ENCODE measurements at places on chromosomes 2 and 18. TPM values are rescaled to one million over a fixed set of nuclear protein-coding genes. Genes with fewer than 3 reads are reported as not detected.

DNA sequence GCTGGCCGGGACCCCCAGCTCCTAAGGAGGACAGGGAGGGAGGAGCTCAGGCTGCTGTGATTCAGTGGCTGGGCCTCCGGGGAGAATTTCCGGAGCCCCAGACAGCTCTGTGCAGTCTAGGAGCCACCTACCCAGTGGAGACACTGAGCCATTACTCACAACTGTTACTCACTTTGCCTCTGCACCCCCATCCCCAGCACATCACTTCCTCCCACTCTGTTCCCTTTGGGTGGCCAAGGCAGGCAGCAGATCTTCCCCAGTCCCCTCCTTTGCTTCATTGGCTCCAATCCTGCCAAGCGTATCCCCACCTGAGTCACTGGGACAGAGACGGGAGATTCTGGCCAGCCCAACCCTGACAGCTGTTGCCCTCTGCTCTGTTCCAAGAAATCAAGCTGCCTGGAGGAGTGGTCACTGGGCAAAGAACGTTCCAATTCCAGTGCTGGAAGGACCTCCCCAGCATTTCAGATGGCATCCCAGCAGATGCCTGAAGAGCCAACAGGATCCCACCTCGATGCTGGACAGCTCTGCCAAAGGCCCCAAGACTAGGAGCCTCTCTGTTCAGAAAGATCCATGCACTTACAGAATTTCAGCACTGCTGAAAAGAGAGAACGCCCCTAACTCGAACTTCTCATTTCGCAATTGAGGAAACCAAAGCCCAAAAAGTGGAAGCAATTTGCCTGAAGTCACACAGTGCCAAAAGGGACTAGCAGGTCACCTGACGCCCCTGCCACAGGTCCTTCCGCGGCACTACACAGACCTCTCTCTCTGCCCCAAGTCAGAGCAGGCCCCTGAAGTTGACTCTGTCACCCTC is 68.3 kb downstream of the TNS1 start:
- no peak for DNase-seq

DNA sequence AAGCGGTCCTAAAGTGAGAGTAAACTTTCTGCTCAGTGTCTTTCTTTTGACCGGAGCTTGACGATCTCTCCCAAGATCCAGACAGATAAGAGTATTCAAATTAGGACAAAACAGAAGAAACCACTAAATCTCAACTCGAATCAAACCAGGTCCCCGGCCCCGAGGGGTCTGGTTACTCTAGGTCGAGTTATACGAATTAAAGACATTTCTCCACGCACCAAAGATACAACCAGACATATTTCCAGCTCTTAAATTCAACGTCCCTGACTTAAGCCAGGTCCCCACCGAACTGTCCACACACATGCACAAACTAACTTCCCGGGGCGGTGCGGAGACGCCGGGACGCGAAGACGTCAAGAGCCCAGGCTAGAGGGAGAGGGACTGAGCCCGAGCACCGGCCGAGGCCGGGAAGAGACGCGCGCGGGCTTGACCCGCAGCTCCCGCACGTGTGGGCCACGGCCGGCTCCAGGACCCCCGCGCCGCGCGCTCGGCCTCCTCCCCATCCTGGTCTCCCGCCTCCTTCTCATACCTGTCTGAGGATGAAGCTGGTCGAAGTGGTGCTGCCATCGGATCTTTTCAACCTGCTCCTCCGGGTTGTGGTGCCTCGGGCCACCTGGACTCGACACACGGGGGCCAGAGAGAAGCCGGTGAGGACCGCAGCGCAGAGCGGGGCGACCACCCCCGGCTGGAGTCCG is 896 bp downstream of the CACNB4 start:
- peak; percentile 64 for DNase-seq

MAP3K19 gene
- 0.09 TPM for total RNA-seq

DNA sequence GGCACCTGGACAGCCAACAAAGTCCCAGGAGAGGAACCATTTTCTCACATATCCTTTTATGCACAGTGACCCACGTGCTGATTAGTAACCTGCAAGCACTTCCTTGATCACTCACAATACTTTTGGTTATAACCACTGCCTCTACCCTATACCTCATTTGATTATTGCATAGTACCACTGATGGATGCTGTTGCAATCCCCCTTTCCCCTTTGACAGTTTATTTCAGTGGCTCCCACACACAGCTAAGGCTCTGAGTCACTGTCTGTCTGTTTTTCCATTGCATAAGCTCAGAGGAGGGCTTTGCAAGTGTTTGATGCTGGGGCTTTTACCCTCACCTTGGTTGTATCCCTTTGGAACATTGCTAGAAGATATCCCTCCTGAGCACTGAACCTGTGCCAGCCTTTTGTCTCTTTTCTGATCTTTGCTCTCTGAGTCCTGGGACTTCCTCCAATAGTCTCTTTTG is 101.7 kb upstream of the RBBP8 start:
- no peak for DNase-seq

PLB1 gene
- total RNA-seq: 5.5 TPM

FLACC1 gene
- total RNA-seq: 5.4 TPM

APCDD1 gene
- 43.1 TPM for total RNA-seq

GRCh38 chr2:40367652-40368051 is 84.2 kb downstream of the SLC8A1 start:
- no peak for DNase-seq

DSG1 gene
- 0.04 TPM for total RNA-seq

UGT1A10 gene
- not detected for total RNA-seq

UGT1A8 gene
- total RNA-seq: not detected

- no peak for DNase-seq
Observed at GRCh38 chr2:148557844-148558436, 86.6 kb upstream of the EPC2 start.

DNA sequence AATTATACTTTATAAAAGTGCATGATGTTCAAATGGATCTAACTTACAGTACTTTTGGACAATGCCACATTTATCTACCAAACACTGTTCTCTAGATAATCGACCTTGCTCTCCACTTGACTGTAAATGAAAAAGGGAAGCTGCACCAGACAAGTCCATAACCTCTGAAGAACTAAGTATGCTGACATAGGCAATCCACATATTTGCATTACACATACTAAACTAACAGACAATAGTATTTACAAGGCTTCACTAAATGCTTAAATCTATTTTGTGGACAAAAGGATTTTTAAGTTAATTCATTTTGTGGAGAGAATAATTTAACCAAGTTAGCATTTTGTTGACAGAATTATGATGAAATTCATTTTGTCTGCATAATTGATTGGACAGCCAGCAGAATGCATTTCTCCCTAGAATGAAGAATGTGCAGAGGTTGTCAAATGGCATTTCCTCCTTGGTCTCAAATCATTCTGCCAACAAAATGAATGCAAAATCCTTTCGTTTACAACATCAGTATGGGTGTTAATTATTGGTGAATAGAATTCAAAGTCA is 520.9 kb downstream of the CPS1 start:
- no peak for DNase-seq

GRCh38 chr18:79452190-79452990 is 56.7 kb downstream of the NFATC1 start:
- DNase-seq: no peak

DNA sequence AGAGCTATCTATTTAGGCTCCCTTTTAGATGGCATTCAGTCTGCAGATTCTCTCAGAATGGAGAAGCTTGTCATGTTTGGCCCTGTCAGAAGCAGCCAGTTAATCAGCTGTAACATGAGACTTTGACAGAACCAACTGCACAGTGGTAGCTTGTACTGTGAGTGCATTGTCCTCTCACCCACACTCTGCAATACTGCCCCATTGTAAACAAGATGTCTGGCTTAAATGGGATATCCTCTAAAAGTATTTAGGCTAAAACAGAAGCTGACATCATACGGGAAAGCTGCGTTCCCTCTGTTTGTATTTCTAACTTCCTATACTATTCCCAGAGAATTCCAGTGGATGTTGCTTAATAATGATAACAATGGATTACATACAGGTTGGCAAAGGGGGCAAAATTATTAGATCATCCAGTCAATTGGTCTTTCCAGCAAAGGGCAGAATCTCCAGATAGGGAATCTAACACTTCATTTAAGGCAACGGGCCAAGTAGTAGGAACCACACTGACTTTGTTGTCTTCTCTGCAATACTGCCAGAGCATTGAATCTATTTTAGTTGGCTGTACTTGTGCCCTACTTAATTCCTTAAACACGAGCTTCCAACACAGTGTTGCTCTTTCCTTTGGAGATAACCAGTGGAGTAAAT is 15.4 kb upstream of the STAT4 start:
- no peak for DNase-seq

DNA sequence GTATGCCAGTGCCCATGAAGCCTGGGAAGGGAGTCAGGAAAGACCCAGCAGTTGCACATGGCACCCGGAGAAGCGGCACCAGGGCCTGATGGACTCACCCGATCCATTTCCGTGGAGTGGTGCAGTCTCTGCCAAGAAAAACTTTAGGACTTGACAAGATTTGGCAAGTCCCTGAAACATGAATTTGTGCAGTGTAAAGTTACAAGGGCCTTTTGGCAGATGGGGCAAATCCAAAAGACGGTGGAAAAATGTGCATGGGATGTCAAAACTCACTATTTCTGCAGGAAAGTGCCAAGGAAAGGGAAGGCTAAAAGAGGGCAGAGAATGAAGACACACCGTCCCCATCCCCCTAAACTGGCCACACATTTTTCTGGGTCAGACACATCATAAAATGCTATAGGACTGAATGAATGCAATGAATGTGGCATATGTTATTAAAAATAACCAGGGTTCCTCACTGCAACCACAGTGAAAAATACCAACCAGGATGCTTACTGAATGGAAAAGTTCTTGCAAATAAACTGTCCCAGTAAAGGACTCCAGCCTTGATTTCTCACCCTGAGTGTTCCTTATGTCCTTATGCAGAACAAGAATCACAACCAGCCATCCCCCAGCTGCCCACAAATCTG is 173.5 kb upstream of the SIX2 start:
- no peak for DNase-seq

FRZB gene
- total RNA-seq: 17.1 TPM

DNA sequence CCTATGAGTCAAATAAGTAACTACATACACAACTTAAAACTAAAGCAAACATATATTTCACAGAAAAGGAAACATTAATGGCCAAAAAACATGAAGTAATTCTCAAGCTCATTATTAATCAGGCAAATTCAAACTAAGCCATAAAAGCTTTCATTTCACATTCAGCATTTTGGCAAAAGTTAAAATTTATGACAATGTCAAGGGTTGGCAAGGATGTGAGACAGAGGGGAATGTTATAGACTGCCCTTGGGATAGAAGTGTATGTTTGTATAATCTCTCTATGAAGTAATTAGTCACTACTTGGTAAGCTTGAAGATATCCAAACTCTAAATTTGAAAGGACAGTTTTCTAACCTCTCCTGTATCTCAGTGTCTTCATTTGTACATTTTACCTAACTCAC is 539.4 kb downstream of the RIT2 start:
- no peak for DNase-seq

CEP192 gene
- total RNA-seq: 37.8 TPM

Measured in sciatic nerve (tissue), 2 donors.